ENCODE measurements at places on chromosomes 1 and 21.

DNA sequence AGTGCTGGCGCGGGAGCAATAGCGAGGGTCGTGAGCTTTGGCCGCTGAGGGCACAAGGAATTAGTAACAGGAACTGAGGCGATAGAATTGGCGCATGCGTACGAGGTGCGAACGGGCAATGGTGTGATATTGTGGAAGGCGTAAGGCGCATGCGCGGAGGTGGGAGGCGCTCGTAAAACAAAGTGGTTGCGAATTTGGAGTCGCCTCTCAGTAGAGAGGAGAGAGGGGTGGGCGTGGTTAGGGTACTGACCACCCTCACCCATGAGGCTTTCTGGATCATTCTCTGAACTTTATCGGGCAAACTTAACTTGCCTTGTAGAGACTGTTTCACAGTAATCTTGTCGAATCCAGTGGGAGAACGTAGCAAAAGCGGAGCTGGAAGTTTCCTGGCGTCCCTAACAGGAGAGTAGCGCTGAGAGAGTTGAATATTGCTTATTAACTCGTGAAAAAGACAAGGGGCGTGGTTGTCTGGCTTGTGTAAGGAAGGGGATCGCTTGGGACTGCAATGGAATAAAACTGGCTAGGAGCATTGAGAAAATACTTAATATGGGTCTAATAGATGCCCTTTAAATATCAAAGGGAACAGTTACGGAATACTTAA, 427 bp downstream of the CKS1B start:
- DNase-seq: peak; percentile 93

DNA sequence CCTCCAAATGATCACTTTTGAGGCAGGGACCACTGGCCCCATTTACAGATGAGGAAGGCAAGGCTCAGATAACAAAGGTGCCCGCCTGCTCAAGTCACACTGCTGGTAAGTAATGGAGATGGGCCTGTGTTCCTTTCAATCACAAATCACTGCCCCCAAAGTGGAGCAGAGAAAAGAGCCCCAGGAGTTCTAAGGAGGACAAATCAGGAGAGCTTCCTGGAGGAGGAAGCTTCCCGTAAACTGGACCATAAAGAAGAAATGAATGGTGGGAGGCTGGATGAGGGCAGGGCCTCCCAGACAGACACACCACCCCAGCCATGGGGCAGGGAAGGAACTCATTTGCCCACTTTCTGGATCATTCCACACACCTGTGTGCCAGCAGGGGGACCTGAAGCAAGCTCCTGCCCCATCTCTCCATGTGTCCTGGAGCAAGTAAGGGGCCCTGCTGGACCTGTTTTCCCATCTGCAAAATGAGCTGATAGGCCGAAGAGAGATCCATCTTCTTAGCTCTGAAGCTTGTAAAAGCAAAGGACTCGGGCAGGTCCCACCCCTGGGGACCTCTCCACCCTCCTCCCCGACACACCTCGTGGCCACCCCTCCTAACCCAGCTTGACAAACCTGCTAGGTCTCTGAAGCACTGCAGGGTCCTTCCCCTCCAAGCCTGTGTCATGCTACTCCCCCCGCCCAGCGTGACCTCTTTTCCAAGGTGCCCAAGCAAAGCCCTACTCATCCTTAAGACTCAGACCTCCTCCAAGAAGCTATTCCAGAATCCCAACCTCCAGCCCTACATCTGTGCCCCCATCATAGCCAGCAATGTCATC, 5.5 kb downstream of the LAPTM5 start:
- no peak for DNase-seq

DNA sequence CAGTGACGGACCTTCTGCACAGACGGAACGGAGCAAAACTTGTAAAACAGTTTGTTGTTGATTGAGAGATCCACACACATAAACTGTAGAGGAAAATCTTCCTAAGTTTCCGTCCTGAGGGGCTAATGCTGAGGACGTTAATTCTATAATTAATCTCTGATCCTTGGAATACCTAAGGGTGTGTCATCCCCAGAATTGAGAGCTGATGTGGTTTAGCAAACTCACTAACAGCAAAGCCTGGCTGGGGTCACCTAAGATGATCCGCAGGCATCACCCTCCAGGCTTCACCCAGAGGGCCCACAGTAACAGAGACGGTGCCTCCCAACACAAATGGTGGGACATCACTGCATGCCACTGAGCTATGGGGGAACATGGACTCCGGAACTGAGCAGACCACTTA, 97.5 kb downstream of the SMYD2 start:
- DNase-seq: no peak

GRCh38 chr1:94531664-94532063, 9.9 kb downstream of the F3 start:
- DNase-seq: no peak

- DNase-seq: peak; percentile 72
These were observed 17.6 kb downstream of the ATP8B2 start for GRCh38 chr1:154342836-154343472.

DNA sequence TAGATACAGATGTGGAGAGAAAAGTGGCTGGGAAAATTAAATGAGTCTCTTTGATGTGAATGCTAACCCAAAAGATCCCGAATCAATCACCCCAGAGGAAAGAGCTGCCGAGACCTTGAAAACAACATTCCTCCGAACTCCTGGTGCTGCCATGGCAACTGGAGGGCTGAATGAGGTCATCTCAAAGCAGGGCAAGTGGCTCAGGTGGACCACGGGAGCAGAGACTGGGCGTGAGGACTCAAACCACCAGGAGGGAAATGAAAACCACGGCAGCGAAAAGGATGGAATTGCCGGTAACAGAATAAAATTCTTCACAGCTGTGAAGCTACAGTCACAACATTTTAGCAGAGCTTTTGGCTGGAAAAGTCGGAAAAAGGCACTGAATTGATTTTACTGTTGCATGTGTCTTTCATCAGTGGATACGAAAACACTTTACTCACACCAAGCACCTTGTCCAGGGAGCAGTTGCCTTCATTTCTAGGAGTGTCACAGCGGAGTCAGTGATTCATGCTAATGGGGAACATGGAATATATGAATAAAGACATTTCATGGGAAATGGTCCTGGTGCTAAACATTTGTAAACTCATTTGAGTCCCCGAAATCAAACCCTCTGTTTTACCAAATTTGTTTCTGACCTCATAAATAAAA, 23.2 kb upstream of the BECN2 start:
- DNase-seq: no peak

DNA sequence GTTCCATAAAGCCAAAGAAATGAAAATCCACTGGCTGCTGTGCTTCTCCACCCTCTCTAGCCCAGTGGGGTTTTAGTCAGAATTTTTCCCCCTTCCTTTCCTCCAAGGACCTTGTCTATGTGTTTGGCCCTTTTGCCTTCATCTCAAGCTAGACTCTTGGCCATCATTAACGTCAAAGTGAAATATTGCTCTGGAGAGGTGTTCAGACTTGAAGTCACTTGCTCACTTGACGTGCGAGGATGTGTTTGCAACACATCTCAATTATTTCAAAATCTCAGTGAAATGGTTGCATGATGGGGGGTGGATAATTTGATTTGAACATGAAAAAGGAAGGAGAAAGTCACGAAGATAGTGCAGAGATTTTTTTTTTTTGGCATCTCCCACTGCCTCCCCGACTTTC, 13.6 kb downstream of the EVA1C start:
- no peak for DNase-seq

- DNase-seq: no peak
These were observed 192.4 kb downstream of the HS2ST1 start for GRCh38 chr1:87106867-87107266.

GRCh38 chr1:110872745-110873720, at the start of gene CD53:
Gene CD53, plus strand, starts transcription at chr1:110873148. Its CDS starts 18,261 bp downstream, at chr1:110891409.
- DNase-seq: peak; percentile 47

DNA sequence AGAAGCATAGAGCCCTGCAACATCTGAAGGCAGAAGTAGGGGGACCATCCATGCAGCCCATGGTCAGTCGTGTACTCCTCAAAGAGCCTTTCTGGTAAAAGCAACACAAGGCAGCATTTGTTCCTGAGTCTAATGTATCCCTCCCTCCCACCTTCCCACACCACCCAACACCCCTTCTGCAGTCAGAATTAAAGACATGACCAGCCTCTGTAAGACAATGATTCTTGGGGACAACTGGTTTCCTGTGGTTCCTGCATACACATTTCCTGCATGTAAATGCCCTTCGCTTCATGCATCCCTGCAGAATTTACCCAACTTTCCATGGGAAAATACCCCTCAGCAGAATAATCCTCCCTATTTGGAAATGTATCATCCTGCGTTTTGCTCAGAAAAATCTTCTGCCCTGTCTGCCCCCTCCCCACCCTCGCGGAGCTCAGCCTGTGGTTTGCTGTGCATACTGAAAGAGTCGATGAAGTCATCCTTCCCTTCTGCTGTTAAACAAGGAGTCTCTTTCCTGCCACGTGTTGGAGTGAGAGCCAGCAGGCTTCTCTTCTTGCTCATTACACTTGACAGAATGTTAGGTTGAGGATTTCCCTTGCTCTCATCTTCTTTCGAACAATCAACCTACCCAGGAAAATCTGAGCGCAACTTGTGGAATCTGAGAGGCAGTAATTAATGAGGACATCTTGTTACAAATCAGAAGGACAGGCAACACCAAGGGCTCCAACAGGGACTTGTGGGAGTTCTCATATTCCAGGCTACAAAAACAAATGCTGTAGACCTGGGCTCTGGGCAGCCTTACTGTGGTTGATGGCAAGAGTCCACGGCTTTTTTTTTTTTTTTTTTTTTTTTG, 4.7 kb downstream of the TNN start:
- peak; percentile 8 for DNase-seq

- no peak for DNase-seq
These were observed 42.7 kb downstream of the GJA5 start for GRCh38 chr1:147717706-147718097.

- DNase-seq: no peak
These were observed 47.0 kb upstream of the RAP1GAP start for GRCh38 chr1:21716169-21716568.

GRCh38 chr1:83796409-83796808, 202.5 kb downstream of the TTLL7 start:
- DNase-seq: no peak

- DNase-seq: no peak
These were observed 491.6 kb upstream of the C1orf87 start for GRCh38 chr1:60564916-60565750.

DNA sequence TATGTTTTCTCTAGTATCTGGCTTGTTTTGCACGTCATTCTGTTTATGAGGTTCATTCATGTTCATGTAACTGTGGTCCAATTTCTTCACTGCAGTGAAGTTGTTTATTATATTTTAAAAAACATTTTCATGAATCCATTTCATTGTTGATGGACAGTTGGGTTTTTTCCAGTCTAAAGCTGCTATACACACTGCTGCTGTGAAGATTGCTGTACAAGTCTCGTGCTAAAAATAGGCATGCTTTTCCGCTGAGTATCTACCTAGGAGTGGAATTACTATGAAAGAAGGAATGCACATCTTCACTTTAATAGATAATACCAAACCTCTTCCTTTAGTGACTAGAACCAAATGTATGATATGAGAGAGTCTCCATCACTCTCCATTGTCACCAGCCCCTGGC, 49.0 kb upstream of the ETS2 start:
- no peak for DNase-seq

DNA sequence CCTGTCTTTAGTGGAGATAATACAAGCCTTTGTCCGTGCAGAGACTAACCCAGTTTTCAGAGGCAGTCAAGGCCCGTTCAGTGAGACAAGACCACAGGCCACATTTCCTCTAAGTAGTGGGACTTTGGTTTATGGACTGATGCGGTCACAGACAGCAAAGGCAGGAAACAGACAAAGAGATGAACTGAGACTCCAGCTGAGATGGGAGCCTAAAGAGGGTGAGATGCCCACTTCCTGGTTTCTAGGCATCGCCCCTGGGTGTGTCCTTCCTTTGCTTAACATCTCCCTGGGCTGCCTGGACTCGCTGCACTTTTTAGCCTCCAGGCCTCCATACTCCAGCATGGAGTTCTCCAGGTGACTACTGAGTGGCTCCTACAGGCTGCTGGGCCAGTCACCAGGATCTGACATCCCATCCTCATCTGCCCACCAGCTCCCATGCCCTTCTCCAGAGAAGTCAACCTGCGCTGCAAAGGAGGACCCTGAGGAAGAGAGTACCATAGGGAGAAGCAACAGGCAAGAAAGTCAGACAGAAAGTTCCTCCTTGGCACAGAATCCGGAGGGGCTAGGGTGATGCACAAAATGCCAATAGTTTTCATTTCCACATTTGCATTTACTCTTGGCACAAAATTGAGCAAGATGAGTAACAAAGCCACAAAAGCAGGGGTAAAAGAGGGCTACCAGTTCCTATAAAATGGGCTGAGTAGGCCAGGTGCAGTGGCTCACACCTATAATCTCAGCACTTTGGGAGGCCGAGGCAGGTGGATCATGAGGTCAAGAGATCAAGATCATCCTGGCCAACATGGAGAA, 15.1 kb downstream of the THEMIS2 start:
- DNase-seq: peak; percentile 19

Measured in stimulated activated CD4-positive, alpha-beta T cell treated with anti-CD3 and anti-CD28 coated beads, Interleukin-4, amount 100 ng/mL, for 4 hours (primary cell).